T-helper 2 cell (primary cell): ENCODE measurements at places on chromosomes 2 and 18.

- no peak for DNase-seq
Observed at GRCh38 chr2:10236571-10237391, 65.9 kb upstream of the HPCAL1 start.

DNA sequence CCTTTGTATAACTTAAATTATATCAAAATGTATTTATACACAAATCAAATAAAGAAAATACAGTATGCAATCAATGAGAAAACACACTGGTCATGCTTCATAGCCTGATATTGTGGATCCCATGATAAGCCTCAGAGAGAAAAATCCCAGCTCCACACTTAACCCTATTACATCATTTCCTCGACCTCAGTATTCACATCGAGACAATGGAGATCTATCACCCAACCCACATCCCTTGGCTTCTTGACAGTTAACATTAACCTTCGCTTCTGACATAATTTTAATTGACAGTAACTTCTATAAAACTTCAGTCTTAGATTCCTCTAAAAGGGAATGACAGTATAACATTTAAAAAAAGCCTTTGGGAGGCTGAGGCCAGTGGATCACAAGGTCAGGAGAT, 11.6 kb downstream of the TMX3 start:
- DNase-seq = no peak

- DNase-seq = no peak
Observed at GRCh38 chr2:225117051-225117716, 74.9 kb upstream of the DOCK10 start.

DNA sequence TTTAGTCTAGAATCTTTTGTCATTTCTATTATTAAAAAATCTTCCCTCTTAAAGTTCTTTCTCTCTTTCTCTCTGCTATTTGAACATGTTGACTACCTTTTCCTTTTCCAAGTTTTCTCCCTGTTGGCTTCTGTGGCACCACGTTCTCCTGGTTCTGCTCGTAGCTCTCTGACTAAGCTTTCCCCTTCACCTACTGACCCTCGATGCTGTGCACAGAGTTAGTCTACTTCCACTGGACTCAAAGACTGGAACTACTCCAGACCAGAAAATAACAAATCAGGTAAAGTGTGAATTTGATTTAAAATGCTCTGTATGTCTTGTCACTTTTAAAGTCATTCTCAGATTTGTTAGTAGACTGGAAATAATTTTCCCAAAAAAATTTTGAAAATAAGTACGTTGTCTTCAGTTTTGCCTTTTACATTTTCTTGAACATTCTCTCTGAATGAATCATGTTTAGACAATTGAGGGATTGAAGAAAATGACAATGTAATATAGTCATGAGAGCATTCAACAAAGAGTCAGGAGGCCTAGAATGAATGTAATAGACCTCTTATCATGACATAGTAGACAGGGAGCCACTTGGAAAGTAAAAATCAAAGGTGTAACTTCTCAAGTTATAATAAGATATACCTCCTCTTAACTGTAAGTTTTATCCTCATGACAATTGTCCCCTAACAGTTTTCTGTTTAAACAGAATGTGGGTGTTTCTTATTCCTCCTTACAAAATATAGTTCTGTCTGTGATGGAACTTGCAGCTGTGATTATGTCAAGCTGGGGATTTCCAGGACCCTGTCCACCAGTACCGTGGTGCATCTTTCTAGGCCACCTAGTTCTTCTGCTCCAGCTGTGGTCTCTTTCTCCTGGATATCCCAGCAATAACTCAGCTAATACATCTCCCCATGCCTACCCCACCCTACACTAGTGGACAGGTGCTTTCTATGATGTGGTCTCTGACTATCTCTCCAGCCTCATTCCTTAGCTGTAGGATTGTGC, 25.5 kb downstream of the ITPRID2 start:
- no peak for DNase-seq

GRCh38 chr2:147521936-147522335, 322.9 kb upstream of the ACVR2A start:
- no peak for DNase-seq

DNA sequence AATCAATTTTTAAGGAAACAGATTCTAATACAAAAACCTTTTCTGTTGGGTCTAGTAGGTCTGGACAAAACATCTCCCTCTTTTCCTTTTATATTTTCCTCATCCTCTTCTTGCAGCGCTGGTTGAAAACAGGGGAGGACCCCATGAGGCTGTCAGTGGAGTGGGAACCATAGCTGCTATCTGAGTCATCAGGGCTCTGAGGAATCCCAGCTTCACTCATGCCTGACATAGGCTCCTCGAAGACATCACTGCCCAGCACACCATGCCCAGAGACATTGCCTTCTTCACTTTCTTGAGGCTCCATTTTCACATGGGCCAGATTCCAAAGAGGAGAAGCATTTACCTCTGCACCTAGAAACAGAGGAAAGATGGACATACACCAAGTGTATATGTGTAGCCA, 10.0 kb downstream of the SUPT7L start:
- DNase-seq = no peak

GRCh38 chr18:77129150-77129551, 3.4 kb downstream of the MBP start:
- no peak for DNase-seq

GRCh38 chr2:241499146-241499965, 9.0 kb downstream of the STK25 start:
- no peak for DNase-seq

- DNase-seq = no peak
Observed at GRCh38 chr2:109285244-109285651, 156.2 kb downstream of the SH3RF3 start.

GRCh38 chr2:37873229-37873628, 51.9 kb upstream of the RMDN2 start:
- DNase-seq = no peak

DNA sequence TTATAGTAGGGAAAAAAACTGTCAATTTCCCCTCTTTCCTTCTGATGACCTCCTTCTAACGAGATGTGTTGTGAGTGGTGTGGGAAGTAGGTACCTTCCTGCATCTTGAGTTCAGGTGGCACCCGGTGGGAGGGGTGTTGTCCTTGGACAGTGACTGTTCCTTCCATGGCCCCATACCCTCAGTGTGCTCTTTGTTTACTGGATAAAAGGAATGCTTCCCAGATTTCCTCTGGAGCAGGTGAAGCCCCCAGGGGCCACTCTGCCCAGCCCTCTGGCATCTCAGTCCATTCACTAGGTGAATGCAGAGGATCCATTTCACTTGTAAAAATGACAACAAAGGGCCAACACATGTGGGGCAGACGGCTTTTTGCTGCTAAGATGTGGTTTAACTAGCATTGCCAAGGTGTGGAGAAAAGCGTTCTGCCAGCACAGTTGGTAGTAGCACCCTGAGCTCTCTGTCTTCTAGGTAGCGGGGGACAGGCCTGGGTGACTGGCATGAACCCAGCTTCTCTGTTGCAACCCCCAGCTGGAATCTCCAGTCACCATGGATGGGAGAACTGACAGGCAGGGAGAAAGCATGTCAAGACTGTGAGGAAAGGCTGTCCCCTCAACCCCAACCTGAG, 6.9 kb downstream of the GDF7 start:
- no peak for DNase-seq

DNA sequence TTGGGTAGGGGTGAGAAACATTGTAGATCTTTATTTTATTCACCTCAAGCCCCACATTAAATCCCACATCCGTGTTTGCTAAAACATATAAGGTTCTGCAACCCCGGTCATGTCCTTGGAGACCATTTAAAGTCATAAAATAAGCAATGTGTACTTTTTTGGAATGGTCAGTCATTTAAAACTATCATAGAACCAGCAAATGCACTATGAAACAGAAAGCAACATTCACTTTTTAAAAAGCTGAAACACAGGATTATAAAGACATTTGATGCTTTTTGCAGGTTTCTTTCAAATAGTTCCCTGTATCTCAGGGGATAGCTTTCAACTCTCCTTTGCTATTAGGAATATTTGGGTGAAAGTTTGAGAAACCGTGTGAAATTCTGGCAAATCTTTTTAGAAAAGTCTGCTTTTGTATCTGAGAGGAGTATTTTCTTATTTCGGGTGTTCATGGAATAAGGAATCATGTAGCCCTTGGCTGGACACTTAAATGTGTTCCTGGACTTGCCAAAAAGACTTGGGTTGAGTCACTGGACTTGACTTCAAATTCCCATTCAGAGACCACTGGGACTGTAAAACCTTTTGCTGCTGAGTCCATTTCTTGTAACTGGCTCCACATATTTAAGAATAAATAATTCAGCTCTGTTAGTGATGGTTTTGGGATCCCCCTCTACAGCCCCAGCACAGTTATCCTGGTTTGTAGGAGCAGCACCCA, 5.9 kb upstream of the CETN1 start:
- no peak for DNase-seq

DNA sequence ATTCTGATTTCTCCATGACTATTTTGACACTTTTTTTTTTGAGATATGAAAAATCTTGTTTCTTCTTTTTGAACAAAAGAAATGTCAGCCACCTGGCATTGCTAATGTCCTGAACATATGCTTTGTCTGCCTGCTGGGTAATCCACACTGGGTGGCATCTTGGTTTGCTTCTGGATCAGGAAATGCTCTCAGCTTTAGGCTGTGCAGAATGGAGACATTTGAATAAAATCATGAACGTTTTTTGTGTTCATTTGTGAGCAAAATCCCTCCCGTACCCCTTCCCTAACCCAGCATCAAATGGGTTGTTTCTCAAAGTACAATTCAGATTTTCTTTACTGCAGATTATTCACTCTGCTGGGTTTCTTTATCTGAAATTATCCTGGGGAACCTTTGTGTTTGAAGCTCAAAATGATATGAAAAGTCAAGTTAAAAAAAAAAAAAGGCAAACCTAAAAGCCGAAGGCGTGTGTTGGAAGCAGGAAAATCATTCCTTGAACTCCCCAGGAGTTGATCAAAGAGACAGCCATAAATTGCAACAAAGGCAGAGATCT, 53.4 kb upstream of the KLF7 start:
- no peak for DNase-seq

DNA sequence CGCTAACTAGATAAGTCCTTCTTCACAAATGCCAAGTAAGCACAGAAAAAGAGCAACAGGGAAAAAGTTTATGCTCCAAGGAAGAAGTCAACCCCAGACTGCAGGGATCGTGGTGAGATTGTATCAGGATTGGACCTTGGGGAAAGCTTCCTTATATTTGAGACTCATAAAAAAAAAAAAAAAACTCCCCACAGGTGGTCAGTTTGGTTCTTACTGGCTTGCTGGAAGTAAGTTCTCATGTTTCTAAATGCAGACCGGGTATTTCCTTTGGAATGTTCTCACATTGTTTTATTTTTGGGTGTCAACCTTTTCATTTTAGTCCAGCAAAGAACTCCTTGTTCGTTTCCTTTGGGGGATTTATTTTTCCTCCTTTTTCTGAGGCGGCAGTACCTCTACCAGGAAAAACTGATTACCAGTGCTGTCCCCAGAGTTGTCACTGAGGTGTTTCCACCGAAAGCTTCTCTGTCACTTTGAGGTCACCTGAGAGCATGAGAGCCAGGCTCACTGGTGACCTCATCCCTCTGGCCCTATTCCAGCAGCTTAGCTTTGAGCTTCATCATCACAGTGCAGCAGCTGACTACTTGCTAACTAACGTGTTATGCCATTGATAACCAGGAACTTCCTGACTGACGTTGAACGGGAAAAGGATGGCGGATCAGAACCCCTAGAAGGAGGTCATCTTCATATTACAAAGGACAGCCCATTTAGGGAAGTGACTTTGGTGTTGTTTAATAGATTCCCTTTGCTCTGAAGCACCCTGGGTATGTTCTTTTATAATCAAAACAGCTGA, 16.8 kb upstream of the ATP8B1 start:
- DNase-seq = no peak

GRCh38 chr2:65495251-65495877, 63.0 kb upstream of the SPRED2 start:
- DNase-seq = no peak

DNA sequence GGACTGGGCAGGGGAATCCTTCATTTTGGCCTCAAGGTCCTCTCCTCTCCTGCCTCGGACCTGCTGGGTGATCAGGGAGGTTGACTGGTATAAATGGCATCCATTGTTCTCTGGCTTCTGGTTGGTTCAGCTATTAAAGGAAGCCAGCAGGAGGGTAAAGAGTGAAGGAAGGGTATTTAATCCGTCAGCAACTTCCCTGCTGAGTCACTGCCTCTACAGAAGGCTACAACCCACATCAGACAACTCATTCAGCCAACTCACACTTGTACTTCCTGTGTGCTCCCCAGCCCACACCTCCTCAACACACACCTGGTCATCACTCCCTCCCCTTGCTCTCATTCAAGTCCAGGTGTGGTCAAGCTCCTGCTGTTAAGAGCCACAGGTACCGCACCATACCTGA, 68.3 kb upstream of the MRPS9 start:
- no peak for DNase-seq

DNA sequence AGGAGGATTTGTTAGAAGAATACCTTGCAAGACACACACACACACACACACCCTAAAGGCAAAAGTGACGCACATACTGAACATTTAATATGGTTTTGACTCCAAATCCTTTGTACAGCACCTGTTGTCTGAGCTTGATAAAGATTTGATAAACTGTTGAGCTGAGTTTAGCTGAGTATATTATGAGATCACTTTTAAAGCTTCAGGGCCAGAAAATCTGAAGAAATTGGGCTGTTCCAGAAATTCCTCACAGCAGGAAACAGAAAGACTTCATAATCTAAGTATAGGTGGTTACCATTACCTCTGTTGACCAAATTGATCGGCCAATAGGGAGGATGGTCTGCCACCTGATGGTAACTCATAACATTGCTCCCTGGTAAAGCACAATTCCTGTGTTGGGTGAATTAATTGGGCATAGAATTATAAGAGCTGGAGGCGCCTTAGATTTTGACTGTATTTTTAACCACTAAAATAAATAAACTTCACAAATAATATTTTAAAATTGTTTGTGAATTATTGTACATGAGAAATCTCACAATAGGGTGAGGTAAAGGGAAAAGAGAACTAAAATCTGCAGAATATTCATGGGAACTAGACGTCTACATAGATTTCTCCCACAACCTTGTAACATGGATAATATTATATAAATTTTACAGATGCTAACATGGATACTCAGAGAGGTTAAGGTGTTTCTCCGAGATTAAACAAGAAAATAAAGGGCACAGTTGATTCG, 21.8 kb upstream of the RPIA start:
- no peak for DNase-seq

DNA sequence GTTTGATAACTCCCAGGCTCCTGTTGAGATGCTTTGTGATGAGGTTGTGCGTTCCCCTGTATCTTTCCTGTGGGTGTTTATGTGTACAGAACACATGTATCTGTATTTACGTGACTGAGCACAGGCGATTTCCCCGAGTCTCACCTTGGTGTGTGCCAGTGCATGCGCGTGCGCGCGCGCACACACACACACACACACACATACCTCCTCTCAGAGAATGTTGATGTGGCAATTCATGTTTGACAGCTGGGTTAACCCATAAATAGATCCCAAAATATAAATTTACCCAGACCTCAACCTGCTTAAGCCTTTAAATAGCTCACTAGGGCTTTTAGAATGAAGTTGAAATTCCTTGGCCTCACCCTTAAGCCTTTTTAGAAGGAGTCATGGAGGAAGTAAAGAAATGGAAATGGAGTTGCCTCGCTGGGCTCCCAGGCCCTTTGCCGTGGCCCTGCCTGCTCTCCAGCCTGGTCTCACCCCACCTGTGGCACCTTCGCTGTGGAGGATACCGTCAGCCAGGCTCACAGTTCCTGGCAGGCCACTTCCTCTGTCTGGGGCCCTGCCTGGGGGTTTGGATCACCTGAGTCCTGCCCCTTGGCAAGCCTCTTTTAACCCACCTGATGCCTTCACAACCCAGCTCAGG, 20.3 kb downstream of the AGAP1 start:
- DNase-seq = no peak
